ENCODE measurements at places on chromosomes 11 and 22. TPM values are rescaled to one million over a fixed set of nuclear protein-coding genes. Genes with fewer than 3 reads are reported as not detected.

Gene IRAG1
- total RNA-seq = 0.63 TPM

Gene TBX10
- not detected for total RNA-seq

Gene ESRRA
- 56.0 TPM for total RNA-seq

Gene CYP2R1
- total RNA-seq = 6.8 TPM

Gene KLHL35
- total RNA-seq = 2.4 TPM

Gene SCT
- not detected for total RNA-seq

Gene SLC25A45
- 1.7 TPM for total RNA-seq

Gene VPREB1
- total RNA-seq = not detected

Gene NARS2
- 11.9 TPM for total RNA-seq

Gene SCN2B
- not detected for total RNA-seq

Gene MPEG1
- not detected for total RNA-seq

Gene RAC2
- total RNA-seq = 12.8 TPM

Gene PANX2
- total RNA-seq = 0.63 TPM

Gene ABTB2
- total RNA-seq = 0.13 TPM

Gene DERL3
- 0.76 TPM for total RNA-seq

Gene KRTAP5-9
- total RNA-seq = not detected

Gene MGAT3
- total RNA-seq = not detected

Gene KDM4E
- total RNA-seq = not detected

Gene CLDN5
- total RNA-seq = 793 TPM

Gene NRIP3
- total RNA-seq = 1.2 TPM

Gene NAALAD2
- 0.26 TPM for total RNA-seq

Gene GNAZ
- 0.38 TPM for total RNA-seq

Gene OR8A1
- total RNA-seq = not detected

Gene MYEOV
- total RNA-seq = 0.39 TPM
